Frontal cortex (tissue), 4 donors: ENCODE measurements at places on chromosomes 1 and 21.

- DNase-seq, result no peak
These were observed 440.7 kb downstream of the CAMTA1 start for GRCh38 chr1:7225711-7226505.

DNA sequence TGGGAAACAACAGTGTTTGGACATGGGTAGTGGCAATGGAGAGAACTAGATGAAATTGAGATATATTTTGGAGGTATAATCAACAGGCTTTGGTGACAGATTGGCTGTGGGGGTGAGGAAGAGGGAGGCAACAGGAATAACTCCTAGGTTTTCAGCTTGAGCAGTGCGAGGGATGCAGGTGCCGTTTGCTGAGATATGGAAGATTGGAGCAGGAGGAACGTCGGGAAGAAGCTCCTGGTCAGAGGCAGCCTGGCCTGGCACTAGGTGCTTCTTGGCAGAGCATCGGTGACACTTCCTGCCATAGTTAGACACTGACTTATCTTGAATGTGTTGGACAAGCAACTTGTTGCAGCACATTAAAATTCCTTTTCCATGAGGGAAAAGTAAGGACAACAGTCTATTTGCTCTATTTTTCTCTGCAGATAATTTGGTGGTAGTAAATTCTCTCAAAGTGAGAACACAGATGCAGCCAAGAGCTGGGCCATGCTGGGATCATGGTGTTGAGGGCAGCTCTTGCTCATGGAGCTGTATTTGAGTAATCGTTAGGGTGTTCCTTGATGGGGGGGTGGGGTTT lies 21.5 kb upstream of the MYSM1 start:
- no peak for DNase-seq

DNA sequence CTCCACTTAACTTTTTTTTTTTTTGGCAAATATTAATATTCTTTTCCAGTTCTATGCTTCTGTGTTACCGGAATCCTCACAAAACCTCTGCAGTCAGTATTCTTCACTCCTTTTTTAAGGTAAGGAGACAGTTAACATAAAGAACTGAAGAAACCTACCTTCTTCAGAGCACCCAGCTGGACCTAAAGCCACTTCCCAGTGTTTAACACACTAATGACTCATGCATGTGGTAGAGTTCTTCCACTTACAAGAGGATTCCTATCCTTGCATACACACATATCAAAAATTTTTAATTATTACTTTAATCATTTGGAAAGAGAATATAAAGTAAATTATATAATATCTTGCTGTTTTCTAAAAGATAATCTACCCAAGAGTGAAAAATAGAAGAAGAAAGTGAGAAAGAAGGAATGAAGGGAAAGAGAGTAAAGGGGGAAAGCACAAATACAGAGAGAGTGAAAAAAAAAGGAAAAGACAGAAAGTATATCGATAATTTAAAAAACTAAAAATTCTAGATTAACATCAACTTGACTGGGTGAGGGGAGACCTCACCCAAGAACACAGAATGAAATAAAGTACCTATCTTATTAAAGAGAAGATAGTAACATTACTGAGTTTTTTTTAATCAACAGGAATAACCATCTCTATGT lies 54.9 kb downstream of the ENAH start:
- no peak for DNase-seq

- no peak for DNase-seq
These were observed 98.6 kb downstream of the NAV1 start for GRCh38 chr1:201637282-201638079.

DNA sequence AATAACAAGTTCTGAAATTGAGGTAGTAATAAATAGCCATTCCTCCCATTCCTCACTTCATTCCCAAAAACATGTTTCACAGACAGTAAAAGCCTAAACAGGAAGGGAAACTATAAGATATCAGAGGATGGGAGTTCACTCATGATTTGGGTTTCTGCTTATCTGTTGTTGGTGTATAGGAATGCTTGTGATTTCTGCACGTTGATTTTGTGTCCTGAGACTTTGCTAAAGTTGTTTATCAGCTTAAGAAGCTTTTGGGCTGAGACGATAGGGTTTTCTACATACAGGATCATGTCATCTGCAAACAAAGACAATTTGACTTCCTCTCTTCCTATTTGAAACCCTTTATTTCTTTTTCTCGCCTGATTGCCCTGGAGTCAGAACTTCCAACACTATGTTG lies 26.0 kb upstream of the POFUT2 start:
- DNase-seq, result no peak

- no peak for DNase-seq
These were observed 39.3 kb downstream of the HMGB4 start for GRCh38 chr1:33903210-33903589.

DNA sequence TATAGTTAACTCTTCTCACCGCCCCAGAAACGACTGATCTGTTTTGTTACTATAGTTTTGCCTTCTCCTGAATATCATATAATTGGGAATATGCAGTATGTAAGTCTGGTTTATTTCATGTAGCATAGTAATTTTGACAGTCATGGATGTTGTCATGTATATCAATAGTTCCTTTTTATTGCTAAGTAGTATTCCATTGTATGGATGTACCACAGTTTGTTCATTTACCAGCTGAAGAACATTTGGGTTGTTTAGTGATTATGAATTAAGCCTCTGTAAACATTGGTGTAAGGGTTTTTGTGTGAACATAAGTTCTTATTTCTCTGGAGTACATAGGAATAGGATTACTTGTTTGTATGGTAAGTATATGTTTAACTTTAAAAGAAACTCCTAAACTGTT lies 55.5 kb downstream of the ACTL8 start:
- no peak for DNase-seq

DNA sequence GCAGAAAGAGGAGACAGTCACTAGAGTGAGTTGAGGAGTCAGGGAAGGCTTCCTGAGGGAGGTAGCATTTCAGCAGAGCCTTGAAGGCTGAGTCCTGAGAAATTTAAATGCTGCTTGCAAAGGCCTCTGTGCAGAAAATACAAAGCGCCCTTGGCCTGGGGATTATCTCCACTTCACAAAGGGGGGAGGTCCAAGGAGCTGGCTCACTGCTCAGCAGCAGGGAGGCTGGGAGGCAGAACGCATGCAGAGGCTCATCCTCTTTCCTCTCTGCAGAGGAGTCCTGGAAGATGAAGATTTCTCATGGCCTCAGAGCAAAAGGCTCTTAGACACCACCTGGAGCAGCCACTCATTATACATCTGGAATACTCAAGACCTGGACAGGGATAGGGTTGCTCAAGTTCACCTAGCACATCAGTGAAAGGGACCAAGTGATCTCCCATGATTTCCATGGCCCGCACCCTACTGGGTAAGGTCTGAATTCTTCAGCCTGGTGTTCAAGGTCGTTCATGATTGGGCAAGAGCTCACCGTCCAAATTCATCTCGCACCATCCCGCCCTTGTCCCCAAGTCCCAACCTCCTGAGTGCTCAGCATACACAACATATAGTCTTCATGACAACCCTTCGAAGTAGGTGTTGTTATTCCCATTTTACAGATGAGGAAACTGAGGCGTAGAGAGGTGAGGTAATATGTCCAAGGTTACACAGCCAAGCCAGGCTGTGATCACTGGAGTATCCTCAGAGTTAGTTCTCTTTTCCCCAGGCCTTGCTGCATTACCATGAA lies 9.0 kb downstream of the SLC1A7 start:
- no peak for DNase-seq

DNA sequence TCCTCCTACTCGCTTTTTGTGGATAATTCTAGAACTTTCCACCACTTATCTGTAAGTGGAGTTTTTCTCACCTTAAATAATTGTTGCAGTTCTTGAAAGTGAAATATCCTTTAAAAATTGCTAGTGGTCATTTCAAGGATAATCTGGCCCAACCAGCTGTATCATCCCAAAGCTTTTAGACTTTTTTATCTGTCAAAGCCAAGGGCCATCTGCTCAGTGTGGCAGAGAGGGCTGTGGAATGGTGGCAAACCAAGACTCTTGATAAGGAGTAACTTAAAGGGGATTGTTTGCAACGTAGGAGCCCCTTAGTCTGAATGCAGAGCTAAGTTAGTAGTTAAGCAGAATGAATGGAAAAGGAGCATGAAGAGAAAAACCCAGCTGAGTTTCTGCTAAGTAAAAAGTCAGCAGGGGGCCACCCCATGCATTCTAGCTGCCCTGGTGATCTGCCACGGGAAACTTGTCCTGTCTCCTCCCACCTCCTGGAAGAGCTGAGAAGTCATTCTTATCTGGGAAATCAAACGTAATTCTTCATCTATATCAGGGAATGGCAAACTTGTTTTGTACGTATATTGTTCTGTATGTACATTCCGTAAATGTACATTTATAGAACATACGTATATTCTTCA lies 169.3 kb downstream of the PRDM2 start:
- no peak for DNase-seq

GRCh38 chr1:107433068-107433467 lies 292.2 kb downstream of the NTNG1 start:
- no peak for DNase-seq

DNA sequence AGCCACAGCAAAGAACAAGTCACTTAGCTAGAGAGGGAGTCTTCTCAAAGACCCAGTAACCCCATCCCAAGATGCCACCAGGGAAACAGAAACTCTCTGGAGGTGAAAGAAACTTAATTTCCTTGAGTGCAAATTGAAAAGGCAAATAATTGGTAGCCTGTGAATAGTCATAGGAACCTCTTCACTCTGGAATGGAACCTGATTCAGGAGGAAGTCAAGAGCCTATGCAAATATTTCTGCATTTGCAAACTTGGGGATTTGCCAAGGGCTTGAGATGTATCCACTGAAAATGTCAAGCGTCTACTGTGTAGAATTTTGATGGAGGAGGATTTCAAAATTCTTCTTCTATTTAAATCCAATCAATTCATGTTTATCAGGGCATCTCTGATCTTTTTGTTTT lies 5.7 kb downstream of the HIVEP3 start:
- DNase-seq, result no peak

GRCh38 chr1:176043537-176043936 lies 163.5 kb downstream of the COP1 start:
- DNase-seq, result no peak

DNA sequence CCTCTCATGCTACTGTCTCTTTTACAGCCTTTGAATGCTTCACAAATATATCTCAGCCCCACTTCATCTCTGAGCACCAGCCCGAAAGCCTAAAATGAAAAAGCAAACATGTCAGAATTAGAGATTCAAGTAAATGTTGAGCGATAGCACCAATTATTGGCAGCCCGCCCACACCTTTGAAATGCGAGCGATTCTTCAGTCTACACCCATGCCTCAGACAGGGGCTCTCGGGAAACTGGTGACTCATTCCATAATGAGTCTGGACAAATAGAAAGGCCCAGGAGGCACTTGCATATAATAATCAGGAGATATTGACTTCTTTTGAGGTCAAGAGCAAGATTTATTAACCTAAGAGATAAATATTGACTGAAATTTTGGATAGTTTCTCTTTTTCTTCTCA lies 487.3 kb upstream of the PTBP2 start:
- DNase-seq, result no peak

DNA sequence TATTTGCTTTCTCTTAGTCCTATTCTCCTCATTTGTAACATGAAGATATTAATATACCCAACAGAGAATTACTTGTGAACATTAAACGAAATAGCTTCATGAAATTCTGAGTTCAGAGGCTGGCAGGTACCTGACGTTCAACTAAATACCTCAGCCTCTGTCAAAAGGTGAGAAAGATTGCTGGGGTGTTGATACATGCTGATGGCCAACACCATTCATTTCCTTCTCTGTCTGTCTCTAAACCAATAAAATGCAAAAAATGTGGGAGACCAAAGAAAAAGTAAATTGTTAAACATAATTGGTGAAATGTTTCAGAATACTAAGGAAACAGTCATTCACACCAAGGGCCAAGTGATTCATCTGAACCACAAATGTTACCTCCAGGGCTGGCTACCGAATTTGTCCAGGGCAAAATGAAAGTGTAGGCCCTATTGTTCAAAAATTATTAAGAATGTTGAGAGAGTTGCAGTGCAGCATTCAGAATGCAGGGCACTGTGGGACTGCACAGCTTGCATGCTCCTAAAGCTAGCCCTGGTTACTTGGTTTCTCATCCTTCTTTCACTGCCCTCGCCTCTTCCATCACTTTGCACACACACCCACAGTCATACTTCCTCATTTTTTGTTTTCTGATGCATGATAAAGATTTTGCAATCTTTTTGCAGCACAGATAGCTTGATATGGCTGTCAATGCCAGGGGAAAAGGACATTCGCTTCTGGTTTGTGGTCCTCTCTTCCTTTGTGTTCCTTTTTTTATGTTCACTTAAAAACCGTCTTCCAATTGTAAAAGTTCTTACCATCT lies 414.3 kb upstream of the NR5A2 start:
- no peak for DNase-seq

DNA sequence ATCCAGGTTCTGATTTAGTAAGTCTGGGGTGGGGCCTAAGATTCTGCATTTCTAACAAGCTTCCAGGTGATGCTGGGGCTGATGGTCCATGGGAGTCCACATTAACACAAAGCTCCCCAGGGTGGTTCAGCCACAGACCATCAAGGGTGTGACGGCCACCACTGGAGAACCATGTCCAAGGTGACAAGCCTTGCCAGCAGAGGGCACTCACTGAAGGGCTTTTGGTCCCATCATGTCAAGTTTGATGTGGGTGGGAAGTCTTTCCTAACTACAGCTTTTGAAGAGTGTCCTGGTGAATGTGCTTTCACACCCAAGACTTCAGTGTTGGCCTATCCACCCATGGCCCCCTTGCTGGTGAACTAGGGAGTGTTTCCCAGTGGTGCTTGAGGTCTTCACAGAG lies 67.1 kb downstream of the UBE2T start:
- DNase-seq, result no peak

DNA sequence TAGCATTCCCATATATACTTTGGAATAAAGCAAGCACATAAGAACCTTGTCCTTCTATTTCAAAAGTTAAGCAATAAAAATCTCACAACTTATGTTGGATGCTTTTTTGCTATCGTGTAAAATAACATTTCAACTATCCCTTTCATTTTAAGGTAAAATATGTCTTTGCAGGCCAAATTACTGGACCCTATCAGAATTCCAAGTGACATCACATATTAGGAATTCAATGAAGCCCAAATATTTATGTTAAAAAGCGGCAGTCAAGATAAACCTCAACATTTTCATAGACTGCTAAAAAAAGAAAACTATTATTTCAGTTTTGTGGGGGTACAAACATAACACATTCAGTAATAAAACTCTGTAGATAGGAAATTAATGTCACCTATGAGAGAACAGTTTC lies 252.0 kb downstream of the KCTD3 start:
- no peak for DNase-seq

DNA sequence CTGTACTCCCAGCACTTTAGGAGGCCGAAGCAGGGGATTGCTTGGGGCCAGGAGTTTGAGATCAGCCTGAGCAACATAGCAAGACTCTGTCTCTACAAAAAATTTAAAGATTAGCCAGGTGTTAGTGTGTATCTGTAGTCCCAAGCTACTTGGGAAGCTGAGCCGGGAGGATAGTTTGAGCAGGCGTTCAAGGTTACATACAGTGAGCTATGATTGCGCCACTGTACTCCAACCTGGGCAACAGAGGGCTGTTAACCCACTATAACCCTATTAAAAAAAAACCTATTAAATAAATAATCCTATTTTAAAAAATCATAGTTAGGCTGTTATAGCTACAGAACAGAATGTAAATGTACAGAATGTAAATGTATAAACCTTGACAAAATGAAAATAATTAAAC lies 2.2 kb downstream of the MIS18A start:
- DNase-seq, result no peak
